Posterior cingulate gyrus (tissue), 11 donors: ENCODE measurements at places on chromosomes 3 and 15.

- no peak for DNase-seq
These were observed 6.3 kb downstream of the UROC1 start for GRCh38 chr3:126511291-126511690.

GRCh38 chr3:176584413-176585176 is 612.7 kb downstream of the TBL1XR1 start:
- DNase-seq = no peak

DNA sequence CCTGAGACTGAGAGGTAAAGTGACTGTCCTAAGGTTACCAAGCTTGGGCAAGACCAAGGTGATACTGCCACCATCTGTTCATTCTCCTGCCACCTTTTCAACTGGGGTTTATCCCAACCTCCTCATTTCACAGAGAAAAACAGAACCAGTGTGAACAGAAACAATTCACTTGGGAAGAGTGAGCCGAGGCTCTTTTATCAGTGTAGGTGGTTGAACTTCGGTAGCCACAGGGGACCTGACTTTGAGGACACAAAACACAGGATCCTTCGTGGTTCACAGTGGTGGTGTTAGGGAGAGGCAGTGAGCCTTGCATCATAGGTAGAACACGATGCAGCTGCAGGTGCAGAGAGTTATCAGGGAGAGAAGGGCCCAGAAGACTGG is 72.8 kb upstream of the ICE2 start:
- DNase-seq = no peak

DNA sequence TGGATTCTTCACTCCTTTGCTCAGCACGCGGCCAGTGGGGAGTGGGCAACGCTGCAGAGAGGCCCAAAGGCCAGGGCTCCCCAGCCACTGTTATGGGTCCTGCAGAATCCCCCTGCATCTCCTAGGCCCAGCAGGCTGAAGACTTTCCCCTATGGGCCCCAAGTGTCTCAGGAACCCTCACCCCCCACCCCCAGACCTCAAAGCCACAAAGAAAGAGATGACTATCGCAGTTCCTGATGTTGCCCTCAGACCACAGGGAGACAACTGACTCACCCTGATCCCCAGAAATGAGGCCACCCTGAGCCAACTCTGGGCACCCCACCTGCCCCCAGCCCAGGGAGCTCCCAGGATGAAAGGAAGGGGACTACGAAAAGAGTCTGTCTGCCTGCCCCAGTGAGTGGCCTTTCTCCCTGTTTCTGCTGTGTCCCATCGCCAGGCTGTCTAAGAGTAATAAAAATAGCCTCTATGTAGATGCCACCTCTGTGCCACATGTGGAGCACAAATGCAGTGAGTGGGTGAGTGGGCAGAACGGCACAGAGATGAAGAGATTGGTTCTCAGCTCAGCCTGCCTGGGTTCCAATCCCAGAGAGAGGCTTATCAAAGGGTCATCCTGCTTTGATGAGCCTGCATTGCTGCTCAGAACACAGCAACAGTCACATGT is 283.0 kb downstream of the UACA start:
- DNase-seq = no peak

DNA sequence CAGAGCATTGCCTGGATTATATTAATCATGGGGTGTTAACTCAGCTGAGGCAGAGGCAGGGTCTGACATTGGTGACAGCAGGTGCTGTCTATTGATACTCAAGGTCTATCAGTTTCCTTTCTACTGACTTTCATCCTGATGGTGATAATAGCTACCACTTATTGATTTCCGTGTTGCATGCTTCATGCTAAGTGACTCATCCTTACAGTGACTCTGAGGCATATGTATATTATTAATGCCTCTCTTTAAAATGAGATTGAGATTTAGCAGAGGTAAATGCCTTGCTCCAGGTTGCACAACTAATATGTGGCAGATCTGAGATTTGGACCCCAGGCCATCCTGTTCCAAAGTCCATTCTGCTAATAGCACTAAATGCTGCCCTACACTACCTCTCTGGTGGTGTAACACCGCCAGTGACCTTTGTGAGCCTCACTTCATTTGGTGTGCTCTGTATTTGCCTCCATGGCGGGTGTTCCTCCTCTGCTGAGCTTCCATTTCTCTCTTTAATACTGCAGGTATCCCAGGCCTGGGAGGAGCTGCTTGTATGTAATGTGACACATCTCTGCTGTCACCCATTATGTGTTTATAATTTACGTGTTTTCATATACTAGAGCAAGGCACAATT is 50.4 kb downstream of the GPR171 start:
- DNase-seq = no peak
